ENCODE measurements at places on chromosomes 7 and 10. TPM values are rescaled to one million over a fixed set of nuclear protein-coding genes. Genes with fewer than 3 reads are reported as not detected.

Gene NSUN5
- total RNA-seq = 57.0 TPM

DNA sequence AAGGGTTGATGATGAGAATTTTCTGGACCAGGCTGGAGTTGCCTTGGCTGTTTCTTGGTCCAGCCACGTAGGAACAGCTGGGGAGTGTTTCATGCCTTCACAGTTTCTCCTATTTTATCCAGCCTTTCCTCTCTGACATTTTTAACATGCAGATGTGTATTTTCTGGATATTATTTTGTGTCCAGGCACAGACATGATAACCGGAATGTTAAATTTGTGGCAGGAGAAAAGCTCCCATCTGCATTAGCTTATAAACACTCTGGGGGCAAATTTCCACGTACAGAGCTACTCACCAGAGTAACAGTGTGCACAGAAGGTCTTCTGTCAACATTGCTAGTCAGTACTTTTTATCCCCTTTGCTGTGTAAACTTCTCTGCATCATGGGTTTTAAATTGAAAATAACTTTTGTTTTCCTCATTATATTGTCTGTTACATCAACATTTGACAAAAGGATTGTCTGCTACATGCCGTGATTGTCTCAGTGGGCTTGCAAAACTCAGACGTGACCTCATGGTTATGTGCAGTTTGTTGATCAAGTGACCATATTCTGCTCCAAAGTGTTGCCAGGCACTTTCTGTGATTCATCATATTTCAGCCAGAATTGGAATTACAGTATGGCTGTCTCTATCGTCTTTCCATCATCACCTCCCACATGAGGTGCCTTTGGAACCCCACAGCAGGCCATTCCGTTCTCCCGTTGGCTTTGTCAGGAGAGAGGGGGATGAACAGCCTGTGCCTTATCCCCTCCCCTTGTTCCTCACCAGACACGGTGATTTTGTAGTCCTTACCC is 41.4 kb downstream of the INSYN2A start:
- DNase-seq = no peak

- no peak for DNase-seq
Observed at GRCh38 chr7:69204943-69205342, 393.3 kb upstream of the AUTS2 start.

DNA sequence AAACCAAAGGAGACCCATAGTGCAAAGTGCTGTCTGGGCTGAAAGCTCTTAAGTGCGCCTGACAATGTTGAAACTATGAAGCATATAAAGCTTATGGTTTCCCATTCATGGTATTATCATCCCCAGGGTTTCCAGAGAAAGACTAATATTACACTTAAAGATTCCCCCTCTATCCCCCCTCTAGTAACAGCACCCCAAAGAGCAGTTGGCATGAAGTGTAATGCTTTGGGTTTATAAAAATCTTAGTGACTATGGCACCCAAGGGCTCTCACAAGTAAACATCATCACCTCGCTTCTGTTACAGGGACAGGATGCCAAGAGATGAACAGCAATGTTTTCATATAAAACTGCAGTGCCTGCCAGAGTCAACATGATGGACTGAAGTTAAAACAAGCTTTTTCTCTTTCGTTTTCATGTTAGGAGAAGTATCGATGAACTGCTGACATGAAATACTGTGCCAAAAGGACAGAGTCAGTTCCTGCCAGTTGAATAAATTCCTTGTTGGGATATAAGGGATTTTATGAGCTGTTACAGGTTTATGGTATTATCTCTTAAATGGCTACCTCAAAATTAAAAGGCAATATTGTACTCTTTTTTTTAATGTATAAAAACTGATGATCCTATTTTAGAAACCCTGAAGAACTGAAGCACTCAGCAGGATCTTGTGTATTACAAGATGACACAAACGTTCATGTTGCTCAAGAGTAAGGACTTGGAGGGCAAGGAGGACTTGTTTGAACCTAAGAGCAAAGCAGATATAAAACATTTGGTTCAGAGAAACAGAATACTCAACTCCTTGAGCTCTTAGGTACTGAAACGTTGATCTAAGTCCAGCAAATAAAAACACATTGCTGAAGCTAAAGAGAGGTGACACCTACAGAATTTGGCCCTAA is 203.7 kb upstream of the IMMP2L start:
- no peak for DNase-seq

DNA sequence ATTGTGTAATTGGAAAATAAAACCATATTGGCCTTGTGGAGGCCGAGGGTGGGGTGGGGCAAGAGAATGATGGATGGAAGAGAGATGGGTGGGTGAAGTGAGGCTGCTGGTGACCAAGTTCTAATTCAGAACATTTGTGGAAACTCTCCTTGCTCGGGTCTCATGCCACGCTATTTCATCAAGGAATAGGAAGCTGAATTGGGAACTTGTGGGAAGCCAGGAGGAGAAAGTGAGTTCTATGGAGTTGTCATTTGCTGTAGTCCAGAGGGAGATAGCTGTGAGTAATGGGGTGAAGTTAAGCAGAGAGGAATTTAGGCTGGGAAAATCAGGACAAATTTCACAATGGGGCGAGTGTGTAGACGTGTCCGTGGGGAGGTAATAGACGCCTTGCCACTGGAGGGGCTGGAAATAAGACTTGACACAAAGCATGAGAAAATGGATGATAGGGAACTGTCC is 339.2 kb downstream of the LRMDA start:
- DNase-seq = no peak

DNA sequence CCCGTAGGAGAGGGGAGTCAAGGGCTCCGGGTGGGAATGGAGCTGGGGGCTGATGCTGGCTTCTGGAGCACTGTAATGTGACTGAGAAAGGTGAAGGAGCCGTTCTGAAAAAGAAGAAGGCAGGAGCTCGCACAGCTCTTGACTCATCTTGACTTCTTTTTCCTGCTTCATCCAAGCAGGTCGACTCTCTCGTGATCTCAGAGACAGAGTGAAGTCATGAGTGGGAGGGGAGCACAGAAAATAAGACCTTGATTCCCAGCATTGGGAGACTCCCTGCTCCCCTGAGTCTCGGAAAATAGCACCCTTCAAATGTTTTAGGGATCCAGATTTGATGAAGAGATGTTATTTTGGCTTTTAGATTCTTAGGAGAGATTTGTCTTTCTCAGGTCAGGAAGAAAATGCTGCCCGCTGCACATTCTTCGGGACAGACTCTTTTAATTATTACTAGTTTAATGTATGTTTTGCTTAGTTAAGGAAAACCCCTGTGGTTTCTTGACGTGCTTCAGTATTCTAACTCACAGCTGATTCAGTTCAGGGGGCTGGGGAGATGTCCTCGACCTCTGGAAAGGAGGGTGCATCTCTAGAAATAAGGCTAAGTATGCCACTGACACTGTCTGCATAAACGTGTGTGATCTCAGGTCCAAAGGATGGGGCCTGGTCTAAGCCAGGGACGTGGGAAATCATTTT is 34.1 kb downstream of the EGFR start:
- no peak for DNase-seq

DNA sequence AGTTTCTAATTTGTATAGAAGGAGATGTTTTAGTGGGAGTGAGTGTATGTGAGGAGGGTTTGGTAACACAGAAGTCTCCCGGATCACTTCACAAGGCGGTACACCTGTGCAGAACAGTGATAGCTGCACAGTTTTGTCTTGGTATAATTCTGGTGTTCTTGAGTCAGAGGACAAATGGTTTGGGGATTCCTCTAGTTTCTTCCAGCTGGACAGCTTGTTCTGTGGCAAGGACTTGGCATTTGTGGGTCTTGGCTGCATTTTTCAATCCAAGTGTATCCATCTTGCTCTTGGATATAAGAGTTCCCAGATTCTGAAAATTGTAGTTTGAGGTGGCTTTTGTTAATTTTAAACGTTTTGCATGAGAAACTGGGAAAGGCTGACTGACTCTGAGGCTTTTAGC is 135.7 kb downstream of the AHR start:
- no peak for DNase-seq
